Stimulated activated naive CD4-positive, alpha-beta T cell treated with Interleukin-2 at 50 U/mL for 16 hours (primary cell): ENCODE measurements at places on chromosomes 4 and X.

GRCh38 chr4:149690726-149691125 lies 124.9 kb downstream of the IQCM start:
- no peak for DNase-seq

- peak; percentile 66 for DNase-seq
Measured at GRCh38 chr4:2797545-2798305, 4.8 kb downstream of the SH3BP2 start.

DNA sequence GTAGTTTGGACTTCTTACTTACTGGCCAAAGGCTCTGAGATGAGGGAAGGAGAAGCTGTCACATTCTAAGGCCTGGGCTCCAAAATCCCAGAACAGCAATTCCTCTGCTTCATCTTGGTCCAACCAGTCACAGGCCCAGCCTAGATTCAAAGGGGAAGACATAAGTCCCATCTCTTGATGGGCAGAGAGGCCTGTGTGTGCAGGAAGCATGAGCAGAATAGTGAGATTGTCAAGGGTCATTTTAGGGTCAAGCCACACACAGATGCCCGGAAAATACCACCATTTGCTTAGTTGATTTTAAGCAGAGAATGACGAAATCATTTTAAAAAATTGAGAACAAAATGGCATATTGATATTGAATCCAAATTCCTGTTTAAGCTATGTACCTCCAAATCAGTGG lies 580.9 kb upstream of the ZFP42 start:
- no peak for DNase-seq

- no peak for DNase-seq
Measured at GRCh38 chr4:43496188-43496587, 603.7 kb downstream of the GRXCR1 start.

DNA sequence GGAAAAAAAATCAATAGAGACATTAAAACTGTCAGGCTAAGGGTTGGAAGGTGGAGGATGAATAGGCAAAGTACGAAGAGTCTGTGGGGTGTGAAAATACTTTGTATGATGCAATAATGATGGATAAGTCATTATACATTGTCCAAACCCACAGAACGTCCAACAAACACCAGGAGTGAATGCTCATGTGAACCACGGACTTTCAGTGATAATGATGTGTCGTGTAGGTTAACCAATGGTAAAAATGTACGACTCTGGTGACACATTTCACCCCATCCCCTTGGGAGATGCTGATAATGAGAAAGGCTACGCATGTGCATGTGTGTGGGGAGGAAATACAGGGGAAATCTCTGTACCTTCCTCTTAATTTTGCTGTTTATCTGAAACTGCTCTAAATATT lies 665.2 kb downstream of the FAT4 start:
- DNase-seq = no peak

GRCh38 chrX:47992669-47993068 lies 11.1 kb downstream of the ZNF182 start:
- DNase-seq = no peak

DNA sequence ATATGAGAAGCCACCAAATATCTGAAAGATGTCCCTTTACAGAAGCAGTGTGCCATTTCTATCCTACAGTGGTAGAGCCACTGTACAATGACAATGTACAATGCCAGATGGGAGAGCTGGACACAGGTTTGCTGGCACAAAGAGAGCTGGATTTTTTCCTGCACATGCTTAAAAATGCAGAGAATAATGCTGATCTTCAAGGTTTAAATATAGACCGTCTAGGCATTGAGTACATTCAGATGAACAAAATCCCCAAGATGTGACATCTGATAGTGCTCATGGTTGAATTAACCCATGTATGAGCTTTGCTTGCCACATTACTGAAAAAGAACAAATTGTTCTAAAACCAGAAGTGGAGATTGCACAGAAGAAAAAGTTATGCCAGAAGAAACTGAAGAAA lies 11.7 kb downstream of the ADGRL3 start:
- DNase-seq = no peak

DNA sequence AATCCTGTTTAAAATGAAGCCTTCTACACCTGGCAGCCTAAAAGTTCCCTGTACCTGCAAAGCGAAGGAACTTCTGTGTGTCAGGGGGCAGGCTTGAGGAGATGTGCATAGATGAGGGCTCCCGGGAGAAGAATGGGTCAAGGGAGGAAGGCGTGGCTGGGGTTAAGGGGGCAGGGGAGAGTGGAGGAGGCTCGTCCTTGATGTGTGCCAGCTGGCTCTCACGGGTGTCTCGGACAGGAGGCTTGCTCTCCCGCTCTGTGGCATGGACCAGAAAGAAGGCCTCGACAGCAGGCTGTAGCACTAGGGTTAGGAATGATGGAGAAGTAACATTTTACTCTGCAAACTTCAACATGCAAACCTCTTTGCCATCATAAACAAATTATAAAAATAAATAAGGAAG lies 104.6 kb upstream of the HSD17B10 start:
- DNase-seq = no peak

DNA sequence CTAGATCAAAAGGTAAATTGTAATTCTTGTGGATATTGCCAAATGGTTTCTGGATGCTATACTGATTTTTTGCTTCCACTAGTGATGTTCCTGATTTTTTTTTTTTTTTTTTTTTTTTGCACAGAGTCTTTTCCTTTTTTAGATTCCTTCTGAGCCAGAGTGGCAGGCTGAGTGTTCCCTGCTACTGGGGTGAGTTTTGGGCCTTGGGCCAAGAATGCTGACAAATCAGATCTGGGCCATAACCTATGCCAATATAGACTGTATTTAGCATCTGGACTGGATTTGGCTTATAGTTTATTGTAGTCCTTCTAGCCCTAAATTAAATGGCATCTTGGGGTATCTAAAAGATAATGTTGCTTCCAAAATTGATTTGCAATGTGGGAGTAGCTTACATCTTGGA lies 52.8 kb downstream of the REPS2 start:
- DNase-seq = no peak

DNA sequence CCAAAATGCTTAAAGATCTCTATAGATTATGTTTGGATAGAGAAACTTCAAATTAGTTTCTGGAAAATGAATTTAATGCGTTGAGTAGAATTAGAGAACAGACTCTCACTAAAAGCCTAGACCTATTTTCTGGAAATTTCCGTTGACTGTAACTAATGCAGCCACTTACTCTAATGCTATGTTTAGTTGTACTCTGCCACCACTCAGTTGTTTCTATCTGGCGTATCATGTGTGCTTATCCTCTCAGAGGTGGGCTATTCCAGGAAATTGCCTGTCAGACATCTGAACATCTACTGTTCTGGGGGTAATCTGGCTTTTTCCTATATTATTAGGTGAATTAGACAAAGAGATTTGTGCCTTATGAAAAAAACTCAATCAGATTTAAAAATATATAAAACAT lies 347.1 kb upstream of the FSTL5 start:
- DNase-seq = no peak

- no peak for DNase-seq
Measured at GRCh38 chrX:18490806-18491555, 65.6 kb downstream of the CDKL5 start.

DNA sequence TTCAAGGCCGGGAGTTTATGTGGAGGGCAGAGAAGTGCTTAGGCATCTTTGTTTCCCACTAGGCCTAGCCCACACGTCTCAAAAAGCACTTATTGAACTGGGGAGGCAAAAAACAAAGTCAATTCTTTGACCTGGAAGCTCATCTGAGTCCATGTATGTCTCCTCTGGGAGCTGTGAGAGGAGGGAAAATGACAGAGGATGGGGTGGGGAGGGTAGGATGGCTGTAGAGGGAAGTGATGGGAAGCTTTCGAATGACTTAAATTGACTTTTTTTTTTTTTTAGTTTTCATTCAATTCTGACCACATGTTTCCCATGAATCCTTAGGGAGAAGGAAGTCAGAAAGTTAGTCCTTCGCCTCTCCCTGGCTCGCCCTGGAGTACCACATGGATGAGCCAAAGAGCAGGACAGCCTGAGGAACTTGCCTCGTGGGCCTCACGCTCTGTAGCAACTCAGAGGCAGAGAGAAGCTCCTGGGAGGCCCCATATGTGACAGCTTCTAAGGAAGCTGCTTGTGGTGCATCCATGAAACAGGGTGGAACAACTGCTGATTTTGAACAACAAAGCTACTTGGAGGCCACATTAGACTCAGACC lies 45.0 kb downstream of the NHSL2 start:
- DNase-seq = no peak

DNA sequence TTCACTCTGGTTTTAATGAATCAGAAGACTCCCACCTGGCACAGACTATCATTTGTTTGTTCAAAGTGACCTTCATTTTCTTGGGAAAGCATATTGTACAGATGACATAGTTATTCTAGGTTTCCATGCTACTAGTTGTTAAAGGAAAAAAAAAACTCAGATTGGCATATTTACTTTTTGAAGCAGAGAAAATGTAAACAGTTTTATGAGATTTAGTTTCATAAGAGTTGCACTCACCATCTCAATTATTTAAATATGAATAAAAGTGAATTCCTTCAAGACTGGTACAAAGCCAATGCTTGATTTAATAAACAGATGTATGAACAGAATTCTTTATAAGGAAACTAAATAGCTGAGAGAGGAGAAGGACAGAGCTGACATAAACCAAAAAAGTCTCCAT lies 280.3 kb upstream of the UGT8 start:
- no peak for DNase-seq

DNA sequence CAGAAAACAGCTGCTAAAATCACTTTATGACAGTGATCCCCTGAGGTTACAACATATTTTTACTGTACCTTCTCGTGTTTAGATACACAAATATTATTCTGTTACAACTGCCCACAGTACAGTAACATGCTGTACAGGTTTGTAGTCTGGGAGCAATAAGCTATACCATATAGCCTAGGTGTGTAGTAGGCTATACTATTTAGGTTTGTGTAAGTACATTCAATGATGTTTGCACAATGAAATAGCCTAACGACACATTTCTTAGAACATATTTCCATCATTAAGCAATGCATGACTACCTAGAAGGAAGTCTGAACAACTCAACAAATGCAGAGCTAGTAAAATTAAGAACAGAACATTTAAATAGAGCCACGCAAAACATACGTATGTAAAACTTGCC lies 112.7 kb downstream of the ZAR1 start:
- no peak for DNase-seq

DNA sequence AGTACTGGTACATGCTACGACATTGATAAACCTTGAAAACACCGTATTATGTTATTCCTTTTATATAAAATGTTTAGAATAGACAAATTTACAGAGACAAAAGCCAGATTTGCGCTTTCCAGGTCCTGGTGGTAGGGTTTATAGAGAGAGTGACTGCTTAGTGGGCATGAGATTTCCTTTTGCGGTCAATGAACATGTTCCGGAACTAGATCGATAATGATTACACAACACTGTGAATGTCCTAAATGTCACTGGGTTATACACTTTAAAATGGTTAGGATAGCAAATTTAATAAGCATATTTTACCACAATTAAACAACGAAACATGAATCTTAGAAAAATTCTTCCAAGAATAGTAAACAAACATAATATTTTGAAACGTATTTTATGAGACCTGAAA lies 77.3 kb downstream of the MAGEA10 start:
- DNase-seq = no peak

- no peak for DNase-seq
Measured at GRCh38 chr4:22969287-22969896, 276.7 kb downstream of the GBA3 start.

DNA sequence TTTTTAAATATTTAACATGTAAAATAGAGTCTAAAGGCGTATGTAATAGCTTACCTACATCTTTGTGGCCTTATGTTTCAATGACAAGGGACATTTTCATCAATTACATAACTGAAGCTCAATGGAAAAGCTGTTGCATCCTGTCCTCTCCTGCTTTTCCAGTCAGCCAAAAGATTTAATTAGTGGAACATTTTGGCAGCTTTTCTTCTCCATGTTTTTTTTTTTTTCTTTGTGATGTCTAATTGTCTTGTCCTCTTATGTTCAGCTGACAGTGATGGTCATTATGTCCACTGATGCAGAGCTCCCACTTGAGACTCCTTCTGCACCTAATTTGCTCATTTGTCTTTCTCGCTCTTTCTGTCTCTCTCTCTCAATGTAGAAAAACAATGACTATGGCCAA lies 422.2 kb downstream of the GABRG1 start:
- DNase-seq = no peak

- no peak for DNase-seq
Measured at GRCh38 chr4:108544481-108544880, 75.9 kb upstream of the RPL34 start.

- no peak for DNase-seq
Measured at GRCh38 chr4:34953145-34953799, 1291.0 kb downstream of the ARAP2 start.

GRCh38 chr4:15481961-15482745 lies 12.5 kb downstream of the CC2D2A start:
- no peak for DNase-seq

- no peak for DNase-seq
Measured at GRCh38 chr4:185580699-185581098, 45.4 kb upstream of the PDLIM3 start.

- DNase-seq = no peak
Measured at GRCh38 chrX:22366166-22366702, 93.5 kb downstream of the CBLL2 start.
